Activated CD4-positive, alpha-beta T cell treated with anti-CD3 and anti-CD28 coated beads, Interleukin-10, Interleukin-2, amounts not matched to agents 100 ng/mL and 50 ng/mL, durations not matched to agents 16 hours and 8 hours (primary cell): ENCODE measurements at places on chromosomes 3 and 15.

GRCh38 chr15:28260722-28261121, 61.3 kb downstream of the HERC2 start:
- DNase-seq = no peak

DNA sequence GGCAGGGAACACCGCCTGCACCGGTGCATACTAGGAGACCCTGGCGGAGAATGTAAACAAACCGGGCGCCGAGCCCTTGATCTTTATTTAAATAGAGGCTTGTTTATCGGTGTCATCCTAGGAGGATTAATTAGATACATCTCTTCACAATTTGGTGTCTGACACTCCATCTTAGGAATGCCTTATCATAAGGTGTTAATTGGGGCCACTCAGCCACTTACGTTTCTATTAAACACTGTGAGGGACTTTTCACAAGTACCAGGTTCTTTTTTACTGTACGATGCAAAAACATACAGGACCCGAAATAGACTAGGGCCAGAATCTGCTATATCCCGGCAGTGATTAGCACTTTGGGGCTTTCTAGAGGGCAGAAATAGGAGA, 8.0 kb downstream of the EOMES start:
- no peak for DNase-seq

DNA sequence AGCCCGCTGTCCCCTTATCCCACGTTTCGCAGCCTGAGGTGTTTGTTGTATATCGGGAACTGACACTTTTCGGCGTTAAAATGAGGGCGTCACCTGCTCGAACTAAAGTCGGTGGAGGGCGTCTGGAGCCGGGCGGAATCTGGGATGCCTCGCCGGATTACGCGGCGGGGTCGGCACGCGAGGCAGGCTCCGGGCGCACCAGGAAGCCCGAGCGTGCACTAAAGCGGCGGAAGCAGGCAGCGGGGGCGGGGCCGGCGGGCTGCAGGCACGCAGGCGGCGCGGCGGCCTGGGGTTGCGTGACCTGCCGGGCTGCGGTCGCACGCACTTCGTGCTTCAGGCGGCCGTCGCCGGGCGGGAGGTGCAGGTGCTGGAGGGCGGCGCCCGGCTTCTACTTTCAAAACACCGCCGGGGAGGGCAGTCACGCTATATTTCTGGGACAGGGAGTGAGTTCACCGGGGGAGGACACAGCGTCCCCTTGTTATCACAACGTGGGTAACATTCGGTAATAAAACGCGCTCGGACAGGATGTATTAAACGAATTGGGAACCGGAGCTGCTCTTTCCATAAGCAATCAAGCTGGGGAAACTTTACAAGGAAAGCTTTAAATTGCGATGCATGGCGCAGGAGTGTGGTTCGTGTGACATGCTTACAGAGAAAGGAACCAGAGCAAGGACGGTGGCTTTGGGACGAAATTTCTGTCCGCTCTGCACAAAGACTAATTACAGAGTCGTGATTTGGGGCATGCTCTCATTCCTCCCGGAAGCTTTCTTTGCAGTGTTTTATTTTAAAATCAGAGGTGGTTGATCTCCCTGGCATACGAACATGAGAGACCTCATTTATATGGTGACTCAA, 9.1 kb upstream of the LEKR1 start:
- peak; percentile 95 for DNase-seq

- no peak for DNase-seq
Observed at GRCh38 chr3:60757724-60758123, 493.5 kb downstream of the FHIT start.

DNA sequence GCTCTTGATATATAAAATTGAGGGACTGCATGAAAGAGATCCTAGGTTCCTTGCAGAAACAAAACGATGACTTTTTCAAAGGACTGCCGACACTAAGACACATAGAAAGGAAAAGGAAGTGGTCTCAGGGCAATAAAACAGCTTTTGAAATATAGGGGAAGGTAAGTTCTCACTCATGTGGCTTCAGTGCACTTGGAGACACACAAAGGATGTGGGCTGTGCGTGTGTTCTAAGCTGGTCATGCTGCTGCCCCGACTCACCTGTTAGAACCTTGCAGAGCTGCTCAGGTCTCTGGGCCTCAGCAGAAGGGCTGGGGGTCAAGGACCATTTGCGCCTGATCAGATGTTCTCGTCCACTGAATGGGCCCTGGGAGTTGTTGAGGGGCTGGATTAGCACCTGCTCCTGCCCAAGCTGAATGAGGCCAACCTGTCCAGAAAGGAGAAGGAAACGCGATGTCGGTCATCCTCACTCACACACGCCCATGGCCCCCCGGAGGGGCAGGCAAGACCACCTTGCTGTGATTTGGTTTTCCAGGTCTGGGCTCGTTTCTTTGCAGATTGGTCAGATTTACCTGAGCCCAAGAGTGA, 11.1 kb downstream of the ADAMTS17 start:
- DNase-seq = peak; percentile 50

DNA sequence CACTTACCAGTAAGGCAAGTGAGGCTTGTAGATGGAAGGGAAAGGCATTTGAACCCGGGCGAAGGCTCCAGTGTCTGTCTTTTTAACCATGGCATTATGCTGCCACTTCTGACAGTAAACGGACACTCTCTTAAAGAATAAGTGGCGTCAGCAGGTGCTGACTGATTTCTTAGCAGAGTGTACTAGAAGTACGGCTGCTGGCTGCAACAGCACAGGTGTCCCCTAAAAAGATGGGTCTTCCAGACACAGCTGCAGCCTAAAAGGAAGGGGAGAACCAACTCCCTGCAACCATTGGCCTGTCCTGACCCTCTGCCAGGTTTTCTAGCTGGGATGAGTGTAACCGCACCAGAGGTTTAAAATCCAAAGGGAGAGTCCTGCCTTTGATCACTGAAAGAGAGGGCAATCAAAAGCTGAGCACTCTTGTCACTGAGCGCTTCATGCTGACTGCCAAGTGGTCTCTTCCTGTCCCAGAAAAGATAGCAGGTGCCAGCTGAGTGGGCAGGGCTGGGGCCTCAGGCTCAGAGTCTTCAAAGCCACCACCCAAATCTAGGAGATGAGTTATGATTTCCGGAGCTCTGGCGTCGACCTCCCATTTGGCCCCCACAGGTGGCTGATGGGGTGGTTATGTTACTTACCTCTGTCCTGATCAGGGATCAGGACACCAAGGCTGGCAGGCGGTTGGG, 255.8 kb downstream of the SLCO3A1 start:
- DNase-seq = no peak

DNA sequence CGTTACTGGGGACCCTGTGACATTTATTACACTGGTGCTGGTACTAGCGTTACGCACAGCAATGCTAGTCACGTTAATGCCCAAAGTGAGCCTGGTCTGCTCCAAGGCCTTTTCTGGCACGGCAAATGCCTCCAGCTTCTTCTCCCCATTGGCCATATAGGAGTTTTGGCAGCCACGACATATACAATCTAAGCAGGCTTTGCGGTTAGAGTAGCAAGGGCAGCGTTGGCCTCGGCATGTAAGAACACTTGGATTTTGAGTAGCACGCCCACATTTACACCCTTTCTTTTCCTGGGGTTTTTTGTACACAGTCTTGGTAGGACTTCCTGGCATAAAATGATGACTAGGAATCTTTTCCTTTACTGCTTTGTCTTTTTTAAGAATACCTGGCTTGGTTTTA, 44.9 kb downstream of the MSL2 start:
- DNase-seq = no peak

- DNase-seq = no peak
Observed at GRCh38 chr15:76169911-76170800, 110.4 kb downstream of the TMEM266 start.

DNA sequence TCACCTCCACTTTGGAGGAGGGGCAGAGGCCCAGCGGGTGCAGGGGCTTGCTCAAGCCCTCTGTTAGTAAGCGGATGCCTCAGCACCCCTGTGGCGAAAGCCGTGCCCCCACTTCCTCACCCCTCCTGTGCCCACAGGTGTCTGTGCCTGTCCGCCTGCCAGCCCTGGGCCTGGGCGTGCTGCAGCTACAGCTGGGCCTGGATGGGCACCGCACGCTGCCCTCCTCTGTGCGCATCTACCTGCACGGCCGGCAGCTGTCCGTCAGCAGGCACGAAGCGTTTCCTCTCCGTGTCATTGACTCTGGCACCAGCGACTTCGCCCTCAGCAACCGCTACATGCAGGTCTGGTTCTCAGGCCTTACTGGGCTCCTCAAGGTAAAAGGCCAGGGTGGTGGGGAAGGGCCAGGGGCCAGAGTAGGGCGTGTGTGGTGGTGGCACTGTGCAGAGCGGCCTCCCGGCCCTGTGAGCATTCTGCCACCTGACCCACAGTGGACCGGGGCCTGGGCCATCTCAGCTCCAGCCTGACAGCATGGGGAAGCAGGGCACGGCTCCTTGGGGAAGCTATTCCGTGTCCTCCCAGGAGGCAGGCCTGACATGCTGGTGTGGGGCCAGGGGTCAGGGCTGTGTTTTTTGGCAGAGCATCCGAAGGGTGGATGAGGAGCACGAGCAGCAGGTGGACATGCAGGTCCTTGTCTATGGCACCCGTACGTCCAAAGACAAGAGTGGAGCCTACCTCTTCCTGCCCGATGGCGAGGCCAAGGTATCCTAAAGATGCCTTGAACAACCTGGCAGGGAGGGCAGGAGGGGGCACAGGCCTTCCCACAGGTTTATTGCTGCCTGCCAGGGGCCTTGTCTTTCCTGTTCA, 9.0 kb downstream of the MAN2A2 start:
- no peak for DNase-seq

- no peak for DNase-seq
Observed at GRCh38 chr15:67771189-67771800, 54.0 kb upstream of the SKOR1 start.

DNA sequence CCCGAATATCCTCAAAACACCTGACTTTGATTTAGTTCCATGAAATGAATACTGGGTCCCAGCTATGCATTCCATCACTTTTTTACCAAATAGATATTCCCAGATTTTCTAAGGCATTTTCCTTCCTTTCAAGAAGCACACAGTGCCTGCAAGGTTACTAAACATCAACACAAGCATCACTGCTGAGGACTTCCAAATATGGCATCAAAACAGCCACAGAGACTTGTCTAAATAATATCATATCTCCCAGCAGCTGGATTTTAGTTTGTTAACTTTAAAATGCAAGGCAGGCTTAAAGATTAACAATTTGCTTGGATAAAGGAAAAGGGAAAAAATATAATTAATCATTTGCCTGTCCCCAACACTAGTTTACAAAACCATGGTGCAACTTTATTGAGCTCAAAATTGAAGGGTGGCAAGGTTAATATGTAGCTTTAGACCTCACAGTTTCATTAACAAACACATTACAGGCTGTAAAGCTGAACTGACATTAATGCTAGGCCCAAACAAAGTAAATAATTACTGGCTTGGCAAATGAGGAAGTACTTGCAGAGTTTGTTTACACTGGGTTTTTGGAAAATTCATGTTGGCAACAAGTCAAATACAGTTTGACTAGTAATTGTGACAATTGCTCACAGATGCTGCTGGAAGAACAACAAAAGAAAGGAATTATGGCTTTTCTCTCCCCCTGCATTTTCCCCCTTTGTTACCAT, 401.7 kb upstream of the CDIN1 start:
- no peak for DNase-seq

GRCh38 chr3:48573973-48574585, 10.5 kb upstream of the UCN2 start:
- DNase-seq = no peak

DNA sequence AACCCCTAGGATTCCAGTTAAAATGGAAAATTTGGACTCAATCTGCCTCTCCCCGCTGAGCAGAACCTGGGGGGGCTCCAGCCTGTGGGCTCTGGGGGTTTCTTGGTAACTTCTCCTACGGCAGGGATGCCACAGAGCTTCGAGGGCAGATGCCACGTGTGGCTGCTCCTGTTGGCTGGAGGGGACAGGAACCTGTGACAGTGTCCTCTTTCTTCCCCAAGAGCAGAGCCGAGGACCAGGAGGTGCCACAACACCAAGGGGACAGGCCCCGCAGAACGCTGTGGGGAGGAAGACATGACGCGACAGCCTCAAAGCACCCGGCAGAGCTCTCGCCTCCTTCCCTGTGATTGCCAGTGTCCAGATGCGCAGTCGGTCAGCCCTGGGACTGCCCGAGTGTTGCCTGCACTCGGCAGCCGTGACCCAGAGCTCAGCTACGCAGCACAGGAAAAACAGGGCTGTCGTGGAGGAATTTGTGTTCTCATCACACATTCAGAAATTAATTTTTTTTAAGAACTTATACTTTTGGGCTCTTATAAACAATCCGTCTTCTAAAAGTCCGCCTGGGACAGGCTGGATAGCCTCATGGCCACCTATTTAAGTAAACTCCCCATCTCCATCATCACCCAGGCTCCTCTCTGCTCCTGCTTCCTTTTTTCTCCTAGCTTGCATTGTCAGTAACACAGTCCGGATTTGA, 131.9 kb upstream of the MEF2A start:
- DNase-seq = no peak

- DNase-seq = no peak
Observed at GRCh38 chr3:141382571-141382970, 14.3 kb downstream of the ZBTB38 start.

DNA sequence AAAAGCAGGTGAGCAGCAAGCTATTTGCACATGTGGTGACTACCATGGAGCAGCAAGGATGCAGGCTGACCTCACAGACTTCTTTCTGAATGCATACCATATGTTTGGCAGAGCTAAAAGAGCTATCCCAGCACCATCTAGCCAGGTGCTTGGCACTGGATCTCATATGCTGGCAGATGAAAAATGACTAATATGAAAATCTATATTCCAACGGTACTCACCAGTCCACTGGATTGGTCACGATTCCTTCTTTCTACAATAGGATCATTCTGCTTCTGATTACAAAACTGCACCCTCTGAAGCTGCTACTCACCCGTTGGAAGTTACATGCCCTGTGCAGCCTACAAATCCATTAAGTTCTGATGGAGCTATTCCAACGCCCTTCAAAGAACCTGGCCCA, 714.3 kb upstream of the CFAP20DC start:
- DNase-seq = no peak

DNA sequence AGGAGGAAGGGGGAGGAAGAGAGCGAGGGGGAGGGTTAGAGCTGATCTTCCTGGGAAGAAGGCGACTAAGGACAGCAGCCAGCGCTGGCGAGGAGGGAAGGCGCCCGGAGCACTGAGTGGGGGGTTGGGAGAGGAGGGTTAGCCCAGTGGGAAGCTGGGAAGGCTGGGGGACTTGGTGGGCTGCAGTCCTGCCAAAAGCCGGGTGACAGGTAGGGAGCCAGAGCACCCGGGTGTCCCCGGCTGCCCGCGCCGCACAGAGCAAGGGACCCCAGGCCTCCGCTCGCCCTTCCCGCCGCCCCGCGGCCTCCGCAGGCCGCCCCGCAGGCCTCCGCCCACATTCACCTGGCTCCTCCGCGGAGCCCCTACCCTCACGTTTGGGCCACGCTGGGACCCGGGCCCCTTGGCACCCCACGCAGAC, 448 bp downstream of the SLC12A8 start:
- DNase-seq = no peak

- no peak for DNase-seq
Observed at GRCh38 chr15:31554261-31554660, 227.6 kb downstream of the KLF13 start.

DNA sequence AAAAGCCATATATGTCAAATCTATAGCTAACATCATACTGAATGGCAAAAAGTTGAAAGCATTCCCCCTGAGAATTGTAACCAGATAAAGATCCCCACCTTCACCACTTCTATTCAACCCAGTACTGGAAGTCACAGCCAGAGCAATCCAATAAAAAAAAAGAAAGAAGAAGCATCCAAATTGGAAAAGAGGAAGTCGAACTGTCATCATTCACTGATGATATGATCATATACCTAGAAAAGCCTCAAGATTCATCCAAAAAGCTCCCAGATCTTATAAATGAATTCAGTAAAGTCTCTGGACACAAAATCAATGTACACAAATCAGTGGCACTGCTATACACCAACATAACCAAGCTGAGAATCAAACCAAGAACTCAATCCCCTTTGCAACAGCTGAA, 97.4 kb downstream of the CBLB start:
- no peak for DNase-seq
